T-helper 1 cell treated with Interleukin-12 subunit alpha and Interleukin-12 subunit beta and Interleukin-4 antibody, amounts not matched to agents 30 ng/mL and 1 ng/mL, for 36 hours (primary cell): ENCODE measurements at places on chromosomes 4 and X. TPM values are rescaled to one million over a fixed set of nuclear protein-coding genes. Genes with fewer than 3 reads are reported as not detected.

Gene MAGEA8
- not detected in 2 replicates for total RNA-seq

Gene FAM199X
- total RNA-seq = 13.4 and 14.0 TPM in 2 replicates

Gene REPS2
- not detected in 2 replicates for total RNA-seq

Gene PRDM8
- total RNA-seq = 29.4 and 32.7 TPM in 2 replicates

Gene ABCD1
- total RNA-seq = 17.8 and 19.3 TPM in 2 replicates

Gene RHOXF2B
- total RNA-seq = not detected in 2 replicates

Gene GSX2
- not detected in 2 replicates for total RNA-seq

Gene C4orf50
- 1.9 and 2.3 TPM in 2 replicates for total RNA-seq

Gene MAGEA12
- total RNA-seq = not detected in 2 replicates

Gene UNC5C
- total RNA-seq = not detected in 2 replicates

Gene TKTL1
- 1.1 and 1.5 TPM in 2 replicates for total RNA-seq

Gene KDM6A
- total RNA-seq = 26.0 and 30.3 TPM in 2 replicates

Gene CFP
- total RNA-seq = 25.2 and 26.9 TPM in 2 replicates

Gene TCEAL7
- not detected in 2 replicates for total RNA-seq

Gene POLN
- total RNA-seq = 7.6 and 9.4 TPM in 2 replicates

Gene MAOB
- not detected in 2 replicates for total RNA-seq

Gene MSANTD1
- 2.1 and 2.2 TPM in 2 replicates for total RNA-seq

Gene HNRNPH2
- 44.4 and 46.4 TPM in 2 replicates for total RNA-seq

Gene SLC10A4
- total RNA-seq = 0.12 TPM in 1 of 2 replicates, not detected in the other

Gene TBCK
- total RNA-seq = 26.1 and 32.8 TPM in 2 replicates
